ENCODE measurements at places on chromosomes 4 and X.

DNA sequence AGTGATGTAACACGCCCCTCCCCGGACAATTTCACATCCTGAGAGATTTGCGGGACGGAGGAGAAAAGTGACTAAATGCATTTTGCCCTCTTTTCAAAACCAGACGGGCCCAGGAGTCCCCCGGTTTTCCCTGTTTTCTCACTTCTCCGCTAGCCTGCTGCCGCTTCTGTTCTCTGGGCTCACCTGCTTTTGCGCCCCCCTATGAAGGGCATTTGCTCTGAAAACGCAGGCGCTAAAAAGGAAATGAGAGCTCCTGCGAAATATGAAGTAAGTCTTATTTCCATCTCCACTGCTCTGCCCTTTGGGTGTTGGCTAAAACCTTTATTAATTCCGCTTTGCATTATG is 613 bp upstream of the TMEM47 start:
- no peak for DNase-seq

DNA sequence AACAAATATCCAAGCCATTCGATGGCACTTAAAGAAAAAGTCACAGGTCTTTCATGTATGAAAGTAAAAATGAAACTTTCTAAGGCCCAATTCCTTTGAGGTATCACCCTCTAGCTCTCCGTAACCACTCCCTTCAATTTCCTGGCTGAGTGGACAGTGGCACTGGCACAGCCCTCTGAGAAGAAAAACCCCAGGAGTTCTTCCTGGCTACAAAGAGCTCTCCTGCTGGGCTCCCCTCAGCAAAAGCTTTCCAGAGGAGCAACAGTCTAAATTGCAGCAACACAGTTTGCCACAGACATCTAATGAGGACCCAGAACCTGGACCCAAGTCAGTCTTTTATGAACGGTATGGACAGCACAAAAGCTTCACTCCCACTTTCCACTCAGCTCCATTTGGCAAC is 71.8 kb downstream of the FUNDC1 start:
- DNase-seq = no peak

- DNase-seq = no peak
Observed at GRCh38 chr4:146453181-146453807, 68.4 kb downstream of the SLC10A7 start.

- no peak for DNase-seq
Observed at GRCh38 chrX:153442463-153442862, 3.4 kb downstream of the TREX2 start.

DNA sequence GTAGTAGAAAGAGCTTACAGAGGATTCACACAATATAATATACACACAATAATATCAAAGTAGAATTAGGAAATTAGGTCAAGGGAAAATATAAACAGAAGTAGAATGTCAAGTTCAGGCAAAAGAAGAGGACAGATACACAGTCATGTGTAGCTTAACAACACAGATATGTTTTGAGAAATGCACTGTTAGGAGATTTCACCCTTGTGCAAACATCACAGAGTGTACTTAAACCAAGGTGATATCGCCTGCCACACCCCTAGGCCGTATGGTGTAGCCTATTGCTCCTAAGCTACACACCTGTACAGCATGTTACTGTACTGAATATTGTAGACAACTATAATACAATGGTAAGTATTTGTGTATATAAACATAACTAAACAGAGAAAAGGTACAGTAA is 110.0 kb upstream of the EDNRA start:
- no peak for DNase-seq
